ENCODE measurements at places on chromosomes 7 and 10.

GRCh38 chr7:68441645-68442044 is 1156.6 kb upstream of the AUTS2 start:
- DNase-seq = no peak

GRCh38 chr7:39367943-39368342 is 198.3 kb upstream of the YAE1 start:
- no peak for DNase-seq

DNA sequence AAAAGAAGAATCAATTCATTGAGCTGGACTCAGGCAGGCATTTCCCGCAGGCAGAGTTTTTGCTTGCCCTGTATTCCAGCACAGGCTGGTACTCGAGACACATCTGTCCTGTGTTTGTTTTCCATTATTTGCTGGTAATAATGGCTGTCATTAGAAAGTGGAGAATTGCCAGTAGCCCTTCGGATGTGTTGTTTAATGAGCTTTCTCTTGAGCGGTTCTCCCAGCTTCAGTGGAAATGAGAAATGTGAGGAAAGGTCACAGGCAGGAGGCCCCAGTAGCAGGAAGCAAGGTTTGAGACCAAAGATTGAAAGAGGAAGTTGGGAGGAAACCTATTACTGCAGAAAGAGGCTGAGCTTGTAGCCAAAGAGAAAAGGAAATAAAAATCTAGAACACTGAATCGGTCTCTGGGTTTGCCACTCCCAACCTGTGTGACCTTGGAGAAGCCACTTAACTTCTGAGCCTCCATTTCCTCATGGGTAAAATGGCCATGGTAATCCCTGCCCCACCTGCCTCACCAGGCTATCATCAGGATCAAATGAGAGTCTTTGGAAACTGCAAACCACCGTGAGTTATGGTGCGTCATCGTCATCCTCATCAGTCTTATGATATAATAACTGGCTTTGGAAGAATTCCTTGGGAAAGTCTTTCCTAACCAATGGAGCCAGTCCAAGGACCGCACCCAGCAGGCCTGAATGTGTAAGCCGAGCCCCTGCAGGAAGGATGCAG is 67.7 kb downstream of the TACR2 start:
- peak; percentile 75 for DNase-seq

DNA sequence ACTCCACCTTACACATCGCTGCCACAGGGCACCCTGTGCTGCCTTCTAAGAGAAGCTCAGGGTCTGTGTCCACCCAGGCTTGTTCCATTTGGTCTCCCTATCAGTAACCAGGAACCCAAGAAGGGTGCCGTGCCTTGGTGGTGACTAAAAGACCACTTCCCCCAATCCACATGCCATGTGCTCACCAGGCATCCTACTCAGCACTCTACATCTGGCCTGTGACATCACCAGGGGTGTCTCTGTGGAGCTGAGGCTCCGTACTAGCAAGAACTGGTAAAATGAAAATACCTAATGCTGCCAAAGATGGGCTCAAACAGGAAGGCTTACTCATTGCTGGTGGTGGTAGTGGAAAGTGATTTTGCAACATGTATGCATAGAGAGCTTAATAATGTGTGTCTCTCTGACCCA is 19.0 kb upstream of the C10orf71 start:
- peak; percentile 18 for DNase-seq

DNA sequence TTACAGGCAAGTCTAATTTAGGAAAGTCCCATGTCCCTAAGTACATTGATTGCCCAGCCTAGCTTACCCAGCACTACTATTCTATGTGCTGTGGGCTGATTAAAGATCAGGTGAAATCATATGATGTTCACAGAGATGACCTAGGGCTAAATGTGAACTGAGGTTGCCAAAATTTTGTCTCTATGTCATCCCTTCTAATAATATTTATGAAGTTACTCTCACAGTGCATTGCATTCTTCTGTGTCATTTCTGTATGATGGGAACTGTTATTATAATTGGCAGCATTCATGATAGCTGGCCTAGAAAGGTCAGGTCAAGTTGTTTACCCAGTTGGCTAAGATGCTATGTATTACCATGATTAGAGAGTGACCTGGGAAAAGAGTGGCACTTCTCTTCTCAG is 2.8 kb upstream of the PDK4 start:
- no peak for DNase-seq

GRCh38 chr10:114491419-114491818 is 87.1 kb upstream of the AFAP1L2 start:
- no peak for DNase-seq

- no peak for DNase-seq
These were observed 28.2 kb downstream of the INPP5F start for GRCh38 chr10:119754085-119754484.

- no peak for DNase-seq
These were observed 1.9 kb downstream of the ZCCHC24 start for GRCh38 chr10:79443338-79444198.

- no peak for DNase-seq
These were observed 11.5 kb upstream of the GPER1 start for GRCh38 chr7:1076184-1077072.

GRCh38 chr10:127298381-127298780 is 102.0 kb upstream of the INSYN2A start:
- DNase-seq = no peak

DNA sequence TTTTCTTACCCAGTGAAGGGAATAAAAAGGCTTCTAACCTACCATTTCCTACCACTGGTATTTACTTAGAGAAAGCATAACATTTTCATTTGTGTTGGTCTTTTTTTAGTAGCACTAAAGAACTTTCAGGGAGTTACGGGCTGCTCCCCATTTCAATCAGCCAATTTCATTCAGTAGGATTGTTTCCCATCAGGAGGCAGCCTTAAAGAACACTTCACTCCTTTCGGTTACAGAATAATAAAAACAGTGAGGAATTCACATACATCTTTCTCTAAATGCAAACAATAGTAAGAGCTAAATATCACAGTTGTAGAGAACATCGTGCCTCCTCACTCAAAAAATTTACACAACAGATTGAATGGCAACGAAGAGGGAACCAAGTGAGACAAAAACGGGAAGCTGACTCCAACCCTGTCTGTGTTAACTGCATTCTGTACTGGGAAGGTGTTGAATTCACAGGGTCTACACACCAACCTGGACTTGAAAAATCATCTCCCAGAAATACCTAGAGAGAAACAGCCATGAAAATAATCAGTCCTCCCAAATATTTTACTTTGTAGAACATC is 55.5 kb upstream of the ABLIM1 start:
- no peak for DNase-seq

- no peak for DNase-seq
These were observed 142.4 kb downstream of the EGFR start for GRCh38 chr7:55161154-55161687.

DNA sequence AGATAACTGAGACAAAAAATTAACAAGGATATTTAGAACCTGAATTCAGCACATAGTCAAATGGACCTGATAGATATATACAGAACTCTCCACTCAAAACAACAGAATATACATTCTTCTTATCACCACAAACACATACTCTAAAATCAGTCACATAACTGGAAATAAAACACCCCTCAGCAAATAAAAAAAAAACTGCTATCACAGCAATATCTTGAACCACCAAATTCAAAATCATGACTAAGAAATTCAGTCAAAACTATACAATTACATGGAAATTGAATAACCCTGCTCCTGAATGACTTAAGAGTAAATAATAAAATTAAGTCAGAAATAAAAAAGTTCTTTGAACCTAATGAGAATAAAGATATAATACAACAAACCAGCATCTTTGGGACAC is 30.0 kb upstream of the ZNF722 start:
- no peak for DNase-seq

GRCh38 chr10:16952080-16952479 is 134.9 kb upstream of the RSU1 start:
- no peak for DNase-seq

GRCh38 chr7:20393021-20393610 is 62.4 kb downstream of the ITGB8 start:
- DNase-seq = no peak

- peak; percentile 15 for DNase-seq
These were observed 697 bp upstream of the SNX13 start for GRCh38 chr7:17940951-17941431.

GRCh38 chr7:30038196-30038980 is 10.2 kb downstream of the PLEKHA8 start:
- DNase-seq = peak; percentile 61

DNA sequence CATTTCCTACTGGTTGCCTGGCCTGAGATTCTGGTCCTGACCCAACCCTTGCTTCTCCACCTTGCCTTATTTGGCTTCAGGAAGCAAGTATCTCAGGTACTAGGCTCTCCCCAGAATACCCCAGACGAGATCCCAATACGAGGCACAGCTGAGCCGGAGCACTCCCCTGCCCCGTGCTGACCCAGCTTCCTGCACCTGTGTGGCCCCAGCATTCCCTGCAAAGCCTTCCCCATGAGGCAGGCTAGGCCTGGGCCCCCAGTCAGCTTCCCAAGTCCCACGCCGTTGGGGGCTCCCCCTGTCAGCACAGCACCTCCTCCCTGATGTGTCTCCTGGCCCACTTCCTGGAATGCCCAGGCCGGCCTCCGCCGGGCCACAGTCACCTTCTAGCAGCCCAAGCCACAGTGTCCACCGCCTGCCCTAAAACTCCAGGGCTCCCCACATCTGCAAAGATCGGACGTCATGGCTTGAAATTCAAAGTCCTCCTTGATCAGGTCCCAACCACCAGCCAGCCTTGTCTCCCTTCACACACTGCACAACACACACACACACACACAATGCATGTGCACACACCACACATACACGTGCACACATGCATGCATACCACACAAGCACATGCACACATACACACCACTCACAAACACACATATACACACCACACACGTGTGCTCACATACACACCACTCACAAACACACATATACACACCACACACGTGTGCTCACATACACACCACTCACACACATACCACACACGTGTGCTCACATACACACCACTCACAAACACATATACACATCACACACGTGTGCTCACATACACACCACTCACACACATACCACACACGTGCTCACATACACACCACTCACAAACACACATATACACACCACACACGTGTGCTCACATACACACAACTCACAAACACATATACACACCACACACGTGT is 78.9 kb upstream of the FOXK1 start:
- DNase-seq = no peak

GRCh38 chr10:43162604-43163003 is 24.4 kb downstream of the CSGALNACT2 start:
- DNase-seq = no peak

DNA sequence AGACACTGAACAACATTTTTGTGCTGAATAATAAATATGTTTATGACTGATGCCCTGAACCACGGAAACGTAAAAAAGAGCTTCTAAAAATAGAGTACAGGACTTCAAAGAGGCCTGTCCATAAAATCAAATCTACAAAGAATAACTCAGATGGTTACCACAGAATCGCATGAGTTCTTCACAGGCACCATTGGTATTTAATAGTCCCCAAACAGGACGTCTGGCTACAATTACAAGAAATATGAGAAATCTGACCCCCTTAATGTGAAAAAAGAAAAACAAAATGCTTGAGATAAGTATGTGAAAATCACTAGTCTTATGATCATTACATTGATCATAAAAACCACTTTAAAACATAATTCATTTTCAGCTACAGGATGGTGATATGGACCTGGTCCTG is 20.8 kb downstream of the CYTH3 start:
- DNase-seq = peak; percentile 37

DNA sequence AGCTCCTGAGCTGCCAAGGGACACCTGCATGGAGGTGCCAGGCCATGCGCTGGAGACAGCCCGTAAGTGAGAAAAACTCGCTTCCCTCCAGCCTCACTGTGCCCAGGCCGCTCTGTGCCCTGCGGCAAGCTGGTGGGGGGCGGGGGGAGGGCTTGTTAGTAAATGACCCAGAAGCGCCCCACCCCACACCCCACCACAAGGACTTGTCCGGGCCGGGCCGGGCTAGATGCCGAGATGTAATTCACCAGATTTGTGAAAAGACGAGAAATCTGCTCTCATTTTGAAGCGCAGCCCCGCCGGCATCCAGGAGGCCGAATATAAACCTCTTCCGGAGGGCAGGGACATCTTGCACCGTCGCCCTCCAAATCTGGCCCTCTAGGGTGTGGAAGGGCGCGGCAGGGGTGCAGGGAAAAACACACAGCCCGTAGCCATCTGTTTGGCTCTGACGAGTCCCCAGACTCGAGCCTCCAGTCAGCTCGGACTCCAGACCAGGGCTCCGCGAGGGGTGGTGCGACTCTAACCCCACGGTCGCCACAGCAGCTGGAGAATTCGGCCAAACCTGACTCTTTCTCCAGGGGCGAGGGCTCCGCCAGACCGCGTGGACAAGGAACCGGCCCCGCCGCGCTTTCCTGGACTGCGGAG is 14.8 kb downstream of the TLX1 start:
- no peak for DNase-seq

DNA sequence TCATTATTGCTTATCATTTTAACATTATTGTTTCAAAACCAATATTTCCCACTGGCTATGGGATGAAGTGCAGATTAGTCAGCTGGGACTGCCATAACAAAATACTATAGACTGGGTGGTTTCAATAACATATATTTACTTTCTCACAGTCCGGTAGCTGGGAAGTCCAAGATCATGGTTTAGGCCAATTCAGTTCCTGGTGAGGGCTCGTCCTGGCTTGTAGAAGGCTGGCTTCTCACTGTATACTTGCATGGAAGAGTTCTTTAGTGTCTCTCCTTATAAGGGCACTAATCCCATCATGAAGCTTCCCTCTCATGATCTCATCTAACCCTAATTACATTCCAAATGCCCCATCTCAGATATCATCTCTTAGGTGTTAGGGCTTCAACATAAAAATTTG is 101.3 kb downstream of the CHRM2 start:
- DNase-seq = no peak

DNA sequence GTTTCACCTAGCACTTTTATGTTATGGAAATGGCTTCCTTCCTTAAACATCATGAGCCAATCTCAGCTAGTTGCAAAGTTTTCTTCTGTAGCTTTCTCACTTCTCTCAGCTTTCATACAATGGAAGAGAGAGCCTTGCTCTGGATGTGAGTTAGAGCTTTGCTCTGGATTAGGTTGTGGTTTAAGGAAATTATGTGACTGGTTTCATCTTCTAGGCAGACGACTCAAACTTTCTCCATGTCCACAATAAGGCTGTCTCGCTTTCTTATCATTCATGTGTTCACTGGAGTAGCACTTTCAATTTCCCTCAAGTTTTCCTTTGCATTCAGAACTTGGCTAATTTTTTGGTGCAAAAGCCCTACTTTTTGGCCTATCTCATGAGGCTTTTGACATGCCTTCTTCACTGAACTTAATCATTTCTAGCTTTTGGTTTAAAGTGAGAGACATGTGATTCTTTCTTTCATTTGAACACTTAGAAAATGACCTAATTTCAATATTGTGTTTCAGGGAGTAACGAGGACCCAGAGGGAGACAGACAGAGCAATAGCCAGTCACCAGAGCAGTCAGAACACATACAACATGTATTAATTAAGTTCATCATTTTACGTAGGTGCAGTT is 49.8 kb downstream of the CNOT4 start:
- DNase-seq = no peak
